ENCODE measurements at places on chromosomes 13 and 19.

- no peak for DNase-seq
These were observed 12.2 kb downstream of the ARGLU1 start for GRCh38 chr13:106555631-106556328.

GRCh38 chr19:46990991-46991676 lies 28.5 kb upstream of the NPAS1 start:
- no peak for DNase-seq

GRCh38 chr19:2274931-2275535 lies 6.9 kb downstream of the PEAK3 start:
- no peak for DNase-seq

- no peak for DNase-seq
These were observed 6.0 kb upstream of the ZNF614 start for GRCh38 chr19:52034051-52034728.

GRCh38 chr19:35993923-35994598 lies 927 bp upstream of the SDHAF1 start:
- DNase-seq: no peak

GRCh38 chr19:4183967-4184717 lies 1.7 kb downstream of the ANKRD24 start:
- DNase-seq: no peak

DNA sequence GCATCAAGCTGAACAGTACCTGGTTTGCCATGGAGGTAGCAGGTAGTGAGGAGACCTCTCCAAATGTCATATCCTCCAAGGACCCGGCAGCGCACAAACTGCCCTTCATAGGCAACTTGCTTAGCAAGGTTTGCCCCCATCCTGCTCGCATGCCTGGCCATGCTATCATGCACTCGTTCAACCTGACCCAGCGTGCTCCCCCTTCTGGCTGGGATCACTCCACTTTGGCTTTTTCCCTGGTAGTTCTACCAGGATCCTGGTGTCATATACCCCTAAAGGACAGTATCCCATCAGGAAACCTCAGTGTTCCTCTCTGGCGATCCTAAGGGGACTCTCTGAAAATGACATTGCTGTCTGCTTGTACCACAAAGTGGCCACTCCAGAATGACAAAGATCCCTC lies 38.6 kb upstream of the ZNF30 start:
- DNase-seq: no peak

DNA sequence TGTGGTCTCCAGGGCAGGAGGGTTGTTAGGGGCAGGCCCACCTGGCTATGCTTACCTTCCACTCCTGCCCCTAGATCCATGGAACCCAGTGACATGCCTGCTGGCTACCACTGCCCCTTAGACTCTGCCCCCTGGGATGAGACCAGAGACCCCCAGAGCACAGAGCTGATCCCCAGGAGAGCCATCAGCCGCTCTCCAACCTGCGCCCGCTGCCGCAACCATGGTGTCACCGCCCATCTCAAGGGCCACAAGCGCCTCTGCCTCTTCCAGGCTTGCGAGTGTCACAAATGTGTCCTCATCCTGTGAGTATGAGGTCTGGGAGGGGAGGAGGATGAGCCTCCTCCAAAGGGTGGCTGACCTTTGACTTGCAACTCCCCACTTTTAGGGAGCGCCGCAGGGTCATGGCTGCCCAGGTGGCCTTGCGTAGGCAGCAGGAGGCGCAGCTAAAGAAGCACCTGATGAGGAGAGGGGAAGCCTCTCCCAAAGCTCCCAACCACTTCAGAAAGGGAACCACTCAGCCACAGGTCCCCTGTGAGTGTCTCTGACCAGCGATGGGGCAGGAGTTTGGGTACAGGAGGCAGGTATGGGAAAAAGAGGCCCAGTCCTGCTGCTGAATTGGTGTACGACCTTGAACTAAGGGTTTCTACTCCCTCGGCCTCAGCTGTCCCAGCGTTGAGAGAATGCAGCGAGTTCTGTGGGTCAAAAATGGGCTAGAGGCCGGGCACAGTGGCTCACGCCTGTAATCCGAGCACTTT lies 2.7 kb downstream of the DMRTC2 start:
- no peak for DNase-seq

GRCh38 chr13:40485611-40486517 lies 180.6 kb downstream of the FOXO1 start:
- DNase-seq: no peak

GRCh38 chr19:6034512-6034911 lies 56.6 kb upstream of the RANBP3 start:
- no peak for DNase-seq

DNA sequence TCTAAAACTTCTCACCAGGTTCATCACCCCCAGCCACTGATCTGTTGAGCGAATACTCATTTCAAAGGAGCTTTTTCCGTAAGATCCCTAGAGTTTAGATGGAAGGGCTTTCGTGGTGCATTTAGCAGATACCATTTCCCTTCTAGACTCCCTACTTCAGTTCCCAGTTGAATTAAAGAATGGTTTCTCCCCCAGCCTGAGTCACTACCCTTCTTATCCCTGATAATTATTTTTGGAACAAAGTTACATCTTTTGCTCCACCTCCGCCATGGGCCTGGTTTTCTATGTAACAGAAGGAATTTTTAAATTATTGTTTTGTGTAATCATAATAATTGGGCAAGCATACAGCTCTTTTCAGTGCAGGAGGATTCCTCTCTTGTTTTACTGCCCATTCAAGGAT lies 22.0 kb downstream of the USPL1 start:
- no peak for DNase-seq

DNA sequence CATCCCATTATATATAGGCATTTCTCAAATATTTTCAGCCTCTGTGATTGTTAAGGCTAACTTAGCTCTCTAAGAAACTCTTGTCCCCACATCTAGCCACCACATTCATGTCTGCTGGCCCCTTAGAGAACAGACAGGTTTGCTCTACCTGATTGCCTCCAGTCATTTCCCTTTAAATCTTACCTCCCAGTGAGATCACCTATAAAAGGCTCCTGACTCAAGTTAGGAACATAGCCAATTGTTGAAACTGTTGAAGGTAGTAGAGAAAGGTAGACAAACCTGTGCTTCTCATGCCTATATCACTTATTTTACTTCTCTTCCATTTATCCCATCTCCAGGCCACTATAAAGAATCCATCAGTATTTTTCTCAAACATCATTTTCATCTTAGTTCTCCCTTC lies 771.4 kb downstream of the DIAPH3 start:
- DNase-seq: no peak

DNA sequence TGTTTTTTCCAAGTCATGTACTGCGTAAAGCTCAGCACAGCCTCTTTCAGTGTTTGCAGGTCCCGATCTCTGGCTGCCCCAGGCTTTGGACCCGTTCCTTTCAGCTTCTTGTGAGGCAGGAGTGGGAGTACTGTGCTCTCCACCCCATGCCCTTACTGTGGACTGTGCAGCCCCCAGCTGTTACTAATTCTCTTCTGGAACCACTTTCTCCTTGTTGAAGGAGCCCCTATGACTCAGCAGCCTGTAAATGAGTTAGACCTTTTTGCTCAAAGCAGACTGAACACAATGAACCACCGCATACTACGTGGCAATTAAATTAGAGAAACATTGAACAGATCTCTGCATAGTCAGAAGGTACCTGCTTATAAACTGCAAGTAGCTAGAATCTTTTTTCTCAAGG lies 39.0 kb downstream of the SERTM1 start:
- no peak for DNase-seq

GRCh38 chr19:47499863-47500830 lies 14.7 kb downstream of the NAPA start:
- no peak for DNase-seq

- DNase-seq: no peak
These were observed 15.3 kb downstream of the CAPN12 start for GRCh38 chr19:38728752-38729541.

All from NCI-H1417 treated with DMSO at 0.1 percent for 48 hours (cell line).